ENCODE measurements at places on chromosomes 5 and 9. TPM values are rescaled to one million over a fixed set of nuclear protein-coding genes. Genes with fewer than 3 reads are reported as not detected.

DNA sequence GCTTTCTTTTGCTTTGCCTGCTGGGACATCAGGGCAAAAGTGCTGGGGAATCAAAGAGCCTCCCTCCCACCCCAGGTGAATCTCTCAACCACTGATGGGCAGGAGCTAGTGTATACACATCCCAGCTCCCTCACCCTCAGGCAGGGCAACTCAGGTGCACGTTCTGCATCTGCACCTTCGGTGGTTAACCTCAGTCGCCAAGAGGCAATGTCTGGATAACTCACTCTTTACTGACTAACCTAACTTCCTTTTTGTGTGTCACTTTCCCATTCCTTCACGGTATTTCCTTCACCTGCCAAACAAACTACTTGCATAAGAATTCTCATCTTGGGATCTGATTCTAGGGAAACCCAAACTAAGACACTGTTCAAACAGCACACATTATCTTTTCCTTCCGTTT lies 26.3 kb downstream of the CNTFR start:
- DNase-seq = no peak

DNA sequence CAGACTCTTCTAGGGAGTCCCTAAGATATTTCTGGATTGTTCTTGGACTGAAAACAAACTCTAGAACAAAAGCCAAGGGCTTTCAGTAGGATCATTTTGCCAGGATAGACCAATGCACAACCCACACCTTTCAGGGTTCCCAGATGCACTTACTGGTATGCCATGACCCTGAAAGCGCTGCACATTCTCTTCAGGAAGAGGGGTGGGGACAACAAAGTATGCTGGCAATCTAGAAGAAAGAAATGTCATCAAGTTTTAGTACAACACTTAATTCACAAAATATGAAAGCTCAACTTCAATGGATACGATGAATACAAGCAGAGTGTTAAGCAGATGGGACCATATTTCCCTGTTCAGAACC lies 57.2 kb downstream of the MTMR12 start:
- DNase-seq = no peak

ST8SIA4 gene
- polyA plus RNA-seq = 4.7 TPM

GRCh38 chr9:116100711-116101121 lies 52.9 kb upstream of the PAPPA start:
- DNase-seq = no peak

GRCh38 chr5:25150819-25151218 lies 506.0 kb upstream of the CDH10 start:
- DNase-seq = no peak

DNA sequence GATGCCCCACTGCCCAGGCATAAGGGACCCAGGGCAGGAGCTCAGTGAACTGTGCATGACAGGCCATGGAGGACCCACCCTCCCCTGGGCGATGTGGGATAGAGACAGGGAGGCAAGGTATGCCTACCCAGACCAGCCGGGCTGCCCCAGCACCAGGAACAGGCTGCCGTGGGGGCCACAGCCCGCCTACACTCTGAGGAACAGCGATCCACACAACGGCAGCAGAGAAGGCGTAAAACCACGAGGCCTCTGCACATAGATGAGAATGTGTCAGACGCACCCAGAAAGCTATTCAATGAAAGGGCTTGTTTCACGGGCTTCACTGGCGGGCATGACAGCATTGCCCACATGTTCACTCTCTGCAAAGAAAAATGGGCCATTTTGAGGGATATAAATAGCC lies 49.5 kb downstream of the SEMA4D start:
- no peak for DNase-seq

DNA sequence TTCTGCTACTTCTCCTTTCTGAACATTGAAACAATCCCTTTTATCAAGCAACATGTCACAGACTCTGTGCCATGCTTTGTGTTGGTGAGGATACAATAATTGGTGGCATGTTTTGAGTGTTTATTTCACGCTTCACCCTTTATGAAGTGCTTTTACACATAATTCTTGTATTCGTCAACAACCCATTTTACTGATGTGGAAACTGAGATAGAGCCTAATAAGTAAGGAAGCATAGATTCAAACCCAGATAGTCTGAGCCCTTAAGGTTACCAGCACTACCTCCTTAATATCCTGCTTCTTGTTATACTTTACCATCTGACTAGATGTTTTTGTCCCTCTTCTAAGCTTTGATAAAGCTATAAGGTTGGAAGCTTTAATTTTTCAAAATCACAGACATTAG lies 49.3 kb upstream of the TTC23L start:
- no peak for DNase-seq

GRCh38 chr9:89774858-89775370 lies 170.1 kb downstream of the GADD45G start:
- no peak for DNase-seq

DNA sequence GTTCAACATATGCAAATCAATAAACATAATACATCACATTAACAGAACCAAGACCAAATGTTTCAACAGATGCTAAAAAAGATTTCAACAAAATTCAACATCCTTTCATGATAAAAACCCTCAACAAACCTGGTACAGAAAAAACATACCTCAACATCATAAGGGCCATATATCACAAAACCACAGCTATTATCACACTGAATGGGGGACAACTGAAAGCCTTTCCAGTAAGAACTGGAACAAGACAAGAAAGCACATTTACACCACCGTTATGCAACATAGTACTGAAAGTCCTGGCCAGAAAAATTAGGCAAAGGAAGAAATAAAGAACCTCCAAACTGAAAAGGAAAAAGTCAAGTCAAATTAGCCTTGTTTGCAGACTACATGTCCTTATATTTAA lies 93.6 kb downstream of the DTWD2 start:
- DNase-seq = no peak

- no peak for DNase-seq
Measured at GRCh38 chr5:172104801-172105701, 83.0 kb downstream of the STK10 start.

GRCh38 chr9:72579190-72579589 lies 57.8 kb downstream of the TMC1 start:
- no peak for DNase-seq

- DNase-seq = no peak
Measured at GRCh38 chr9:108559432-108559831, 296.4 kb downstream of the ACTL7B start.

DNA sequence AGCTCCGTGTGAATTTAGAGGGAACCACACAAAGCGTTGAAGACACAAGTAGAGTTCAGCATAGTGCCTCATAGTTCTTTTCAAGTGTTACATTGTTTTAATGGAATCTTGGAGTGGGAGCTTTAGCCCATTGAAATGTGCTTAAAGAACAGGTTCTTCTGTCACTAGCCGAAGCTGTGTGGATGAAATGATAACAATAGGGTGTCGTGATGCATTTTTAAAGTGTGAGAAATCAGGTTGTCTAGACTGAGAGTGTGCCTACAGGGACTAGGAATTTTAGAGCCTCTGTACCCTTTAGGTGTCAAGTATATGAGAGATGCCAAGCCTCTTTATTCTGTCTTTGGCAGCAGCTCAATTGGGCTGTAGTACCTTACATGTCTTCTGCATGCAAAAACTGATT lies 83.0 kb downstream of the NDUFS4 start:
- no peak for DNase-seq

GRCh38 chr5:39485079-39485478 lies 60.3 kb upstream of the DAB2 start:
- DNase-seq = no peak

DNA sequence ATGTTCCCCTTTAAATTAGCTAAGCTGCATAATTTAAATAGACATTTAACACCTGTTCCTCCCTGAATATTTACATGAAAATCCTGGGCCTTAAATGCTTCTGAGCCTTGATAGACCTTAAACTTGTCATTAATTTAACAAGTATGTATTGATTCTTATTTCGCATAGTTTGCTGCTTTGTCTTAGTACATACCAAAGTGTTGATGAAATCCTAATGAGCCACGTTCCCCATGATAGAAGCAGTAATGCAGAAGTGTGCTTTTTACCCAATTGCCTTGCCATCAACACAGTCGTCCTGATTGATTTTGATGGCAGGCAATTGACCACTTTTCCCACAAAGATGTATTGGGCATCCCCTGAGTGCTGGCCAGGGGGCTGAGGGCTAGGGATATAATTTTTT lies 213.5 kb downstream of the SGCD start:
- DNase-seq = no peak

- no peak for DNase-seq
Measured at GRCh38 chr5:128234928-128235641, 151.5 kb downstream of the SLC12A2 start.

DNA sequence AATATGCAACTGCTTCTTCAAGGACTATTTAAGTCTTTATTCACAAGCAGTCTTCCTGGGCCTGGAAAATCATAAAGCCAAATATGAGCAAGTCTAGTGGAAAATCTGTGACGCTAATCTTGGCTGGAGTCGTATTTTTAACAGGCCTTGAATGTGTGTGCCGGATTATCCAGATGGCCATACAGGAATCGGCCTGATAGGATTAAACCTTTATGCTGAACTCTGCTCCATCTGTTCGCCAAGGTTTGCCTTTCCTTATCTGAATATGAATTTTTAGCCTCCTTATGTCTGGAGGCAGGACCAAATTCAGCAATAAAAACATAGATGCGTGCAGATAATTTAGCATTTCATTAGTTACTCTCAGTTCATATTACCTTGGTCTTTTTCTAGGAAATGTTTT lies 294.5 kb downstream of the EBF1 start:
- no peak for DNase-seq

CHSY3 gene
- polyA plus RNA-seq = 1.7 TPM

GRCh38 chr5:151115272-151115905 lies 34.6 kb upstream of the TNIP1 start:
- no peak for DNase-seq

DNA sequence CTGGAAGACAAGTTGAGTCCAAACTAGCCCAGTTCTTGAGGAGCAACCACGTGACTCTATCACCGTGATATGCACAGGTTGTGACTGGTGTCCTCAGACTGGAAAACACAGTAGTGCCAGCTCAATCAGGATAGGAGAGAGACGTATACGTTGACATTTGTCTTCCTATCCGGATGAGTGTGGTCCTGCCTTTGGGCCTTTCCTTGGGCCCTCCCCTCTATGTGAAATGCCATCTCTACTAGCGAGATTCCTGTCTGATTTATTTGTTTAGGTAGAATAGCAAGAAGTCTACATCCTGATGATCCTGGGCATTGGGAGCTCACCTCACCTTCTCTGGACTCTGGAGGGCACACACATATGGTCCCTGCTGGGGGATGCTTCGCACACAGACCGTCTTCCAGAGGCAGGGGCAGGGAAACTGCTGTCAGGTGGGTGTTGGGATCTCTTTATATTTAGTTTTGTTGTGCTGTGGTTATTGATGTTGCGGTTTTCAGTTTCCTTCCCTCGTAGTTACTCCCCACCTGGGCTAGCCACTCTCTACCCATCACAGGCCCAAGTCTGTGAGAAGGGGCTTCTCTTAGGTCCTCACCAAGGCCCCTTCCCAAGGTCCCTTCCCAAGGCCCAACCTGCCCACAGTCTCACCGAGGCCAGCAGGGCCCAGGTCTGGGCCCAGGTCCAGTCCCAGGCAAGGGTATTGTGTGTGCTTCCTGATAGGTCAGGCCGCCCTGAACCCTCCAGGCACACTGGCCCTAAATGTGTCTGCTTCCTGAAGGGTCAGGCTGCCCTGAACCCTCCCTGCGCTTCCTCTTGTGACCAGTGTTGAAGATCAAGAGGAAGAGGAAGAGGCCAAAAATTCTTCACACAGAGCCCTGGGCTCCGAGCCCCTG lies 19.0 kb upstream of the SPINK4 start:
- DNase-seq = no peak

KIF12 gene
- polyA plus RNA-seq = 136 TPM

DNA sequence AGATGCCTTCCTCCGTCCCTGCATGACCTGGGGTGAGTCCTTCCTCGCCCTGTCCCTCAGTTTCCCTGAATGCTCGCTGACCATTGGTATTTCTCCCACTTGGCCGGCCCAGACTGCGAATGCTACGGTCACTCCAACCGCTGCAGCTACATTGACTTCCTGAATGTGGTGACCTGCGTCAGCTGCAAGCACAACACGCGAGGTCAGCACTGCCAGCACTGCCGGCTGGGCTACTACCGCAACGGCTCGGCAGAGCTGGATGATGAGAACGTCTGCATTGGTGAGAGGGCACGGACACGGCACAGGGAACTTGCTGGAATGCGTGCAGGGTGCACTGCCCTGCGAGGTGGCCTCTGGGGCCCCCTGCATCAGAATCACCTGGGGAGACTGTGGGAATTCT lies 77.1 kb downstream of the NTNG2 start:
- no peak for DNase-seq

- DNase-seq = no peak
Measured at GRCh38 chr5:61575103-61575502, 243.0 kb downstream of the ZSWIM6 start.

GRCh38 chr5:80962630-80963520 lies 2.7 kb downstream of the RASGRF2 start:
- no peak for DNase-seq

GRCh38 chr5:88606626-88607025 lies 276.4 kb downstream of the MEF2C start:
- DNase-seq = no peak

DNA sequence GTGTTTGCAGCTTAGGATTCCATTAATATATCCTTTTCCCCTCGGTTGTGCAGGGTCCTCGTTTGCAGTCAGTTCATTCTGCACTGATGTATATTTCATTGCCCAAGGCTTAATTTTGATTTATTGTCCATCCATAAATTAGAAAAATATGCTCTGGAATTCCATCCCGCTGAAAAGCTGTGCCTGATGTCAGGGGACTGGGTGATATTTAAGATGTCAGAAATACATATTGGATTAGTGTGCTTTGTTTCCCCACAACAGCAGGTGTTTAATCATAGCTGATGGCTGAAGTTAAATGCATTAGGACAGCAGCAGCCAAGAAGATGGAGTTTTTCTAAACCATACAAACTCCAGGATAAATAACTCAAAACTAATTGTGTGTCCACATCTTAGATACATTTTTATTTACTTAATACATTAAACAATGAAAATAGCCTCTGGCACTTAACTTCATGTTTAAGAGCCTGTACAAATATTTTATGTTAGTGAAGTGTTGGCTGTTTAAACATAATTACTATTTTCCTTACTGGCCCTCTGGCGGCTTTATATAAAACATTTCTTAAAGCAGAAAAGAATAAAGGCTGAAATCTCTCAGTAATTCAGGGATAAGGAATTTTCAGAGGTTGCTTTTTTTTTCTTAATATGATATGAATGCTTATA lies 170.4 kb upstream of the TBCA start:
- DNase-seq = no peak

DNA sequence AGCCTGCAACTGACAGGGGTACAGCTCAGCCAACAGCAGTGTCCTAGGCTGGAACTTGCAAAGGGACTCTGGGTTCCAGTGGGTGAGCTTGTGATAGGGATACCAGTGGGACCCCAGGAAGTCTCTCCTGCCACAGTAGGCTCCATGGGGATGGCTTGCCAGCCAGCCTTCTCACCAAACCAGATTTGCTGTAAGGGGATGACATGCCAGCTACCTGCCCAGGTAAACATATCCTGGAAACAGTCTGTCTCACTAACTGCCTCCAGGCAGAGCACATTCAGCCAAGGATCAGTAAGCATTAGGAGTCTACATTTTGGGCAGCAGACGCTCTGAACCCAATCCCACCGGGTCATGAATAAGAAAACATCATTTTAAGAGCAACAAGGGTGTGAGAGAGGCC lies 49.9 kb downstream of the SIL1 start:
- DNase-seq = no peak

- DNase-seq = no peak
Measured at GRCh38 chr9:113125386-113126035, 25.3 kb upstream of the SLC31A2 start.

- no peak for DNase-seq
Measured at GRCh38 chr9:127182901-127183746, 60.7 kb upstream of the ANGPTL2 start.

GFPT2 gene
- polyA plus RNA-seq = 5.8 TPM
